ENCODE measurements at places on chromosomes 16 and 17.
A peak's percentile ranks its signal among the peaks of the same experiment; 100 is the strongest.

DNA sequence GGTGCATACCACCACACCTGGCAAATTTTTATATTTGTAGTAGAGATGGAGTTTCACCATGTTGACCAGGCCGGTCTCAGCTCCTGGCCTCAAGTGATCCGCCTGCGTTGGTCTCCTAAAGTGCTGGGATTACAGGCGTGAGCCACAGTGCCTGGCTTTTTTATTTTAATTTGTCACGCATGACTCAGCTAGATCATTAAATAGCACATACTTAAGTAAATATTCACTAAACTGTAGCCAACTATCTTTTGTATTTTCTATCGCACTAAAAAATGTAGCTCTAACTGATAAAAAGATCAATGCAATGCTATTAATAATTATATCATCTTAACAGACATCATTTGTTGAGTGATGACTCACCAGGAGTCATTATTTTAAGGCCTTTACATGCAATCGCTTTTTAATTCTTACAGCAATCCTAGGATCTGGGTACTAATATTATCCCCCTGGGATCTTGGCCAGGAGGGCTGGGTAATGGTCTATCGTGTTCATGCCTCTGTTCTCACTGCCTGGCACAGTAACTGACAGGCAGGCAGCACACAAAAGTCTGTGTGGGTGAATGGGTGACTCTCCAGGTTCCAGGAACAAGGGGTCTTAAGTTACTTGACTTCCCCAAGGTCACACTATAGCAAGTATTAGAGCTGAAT lies 693.5 kb upstream of the EEF2KMT start:
- DNase-seq: no peak

GRCh38 chr17:82321947-82322466 lies 4.6 kb upstream of the CD7 start:
- no peak for DNase-seq

DNA sequence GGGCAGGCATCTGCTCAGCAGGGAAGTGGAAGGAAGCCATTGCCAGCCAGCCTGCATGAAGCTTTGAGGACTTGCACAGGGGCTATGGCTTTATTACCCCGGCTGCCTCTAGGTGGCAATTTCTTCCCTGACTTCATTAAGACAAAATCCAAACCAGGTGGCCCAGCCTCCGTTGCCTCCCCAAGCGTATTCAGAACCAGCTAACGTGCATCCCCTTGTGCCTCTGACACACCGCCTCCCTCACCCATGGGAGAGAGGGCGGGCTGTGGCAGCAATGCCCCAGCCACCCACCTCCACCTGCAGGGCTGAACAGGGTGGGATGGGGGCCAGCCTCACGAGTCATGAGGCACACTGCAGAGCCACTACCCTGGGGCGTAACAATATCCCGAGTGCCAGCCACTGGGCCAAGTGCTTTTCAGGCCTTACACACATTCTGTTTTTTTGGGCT lies 6.8 kb downstream of the KIFC3 start:
- no peak for DNase-seq

GRCh38 chr17:20991276-20992037 lies 51.4 kb downstream of the USP22 start:
- DNase-seq: no peak

DNA sequence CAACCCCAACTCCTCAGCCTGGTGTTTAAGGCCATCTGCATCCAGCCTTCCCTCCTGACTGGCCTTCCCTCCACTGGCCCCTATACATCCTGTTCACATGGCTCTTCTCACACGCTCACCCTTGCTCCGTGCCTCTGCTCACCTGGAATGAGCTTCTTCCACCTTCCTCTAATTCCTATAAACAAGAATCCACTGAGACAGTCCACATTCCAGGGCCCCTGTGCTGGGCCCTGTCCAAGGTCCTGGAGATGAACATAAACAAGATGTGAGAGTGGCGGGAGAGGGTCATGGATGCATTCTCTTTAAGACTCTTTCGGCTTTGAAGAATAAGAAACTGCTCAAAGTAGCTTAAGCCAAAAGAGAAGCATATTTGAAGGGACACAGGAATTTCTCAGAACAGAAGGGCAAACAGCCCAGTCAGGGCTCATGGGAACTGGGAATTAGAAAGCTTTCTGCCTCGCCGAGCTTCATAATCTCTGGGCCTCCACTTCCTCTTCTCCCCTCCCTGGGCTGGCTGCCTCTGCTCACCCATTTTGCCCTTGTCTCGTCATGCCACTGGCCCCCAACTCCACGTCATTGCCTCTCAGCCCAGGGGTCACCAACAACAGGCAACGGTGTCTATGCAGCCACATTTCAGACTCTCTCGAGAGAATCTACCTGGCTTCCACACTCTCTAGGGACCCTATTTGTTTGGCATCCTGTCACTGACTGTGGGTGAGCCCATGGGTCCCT lies 13.5 kb downstream of the SPPL2C start:
- no peak for DNase-seq

- no peak for DNase-seq
Observed at GRCh38 chr17:27494192-27495091, 38.2 kb downstream of the KSR1 start.

GRCh38 chr16:19967963-19968362 lies 83.3 kb upstream of the GPRC5B start:
- DNase-seq: no peak

DNA sequence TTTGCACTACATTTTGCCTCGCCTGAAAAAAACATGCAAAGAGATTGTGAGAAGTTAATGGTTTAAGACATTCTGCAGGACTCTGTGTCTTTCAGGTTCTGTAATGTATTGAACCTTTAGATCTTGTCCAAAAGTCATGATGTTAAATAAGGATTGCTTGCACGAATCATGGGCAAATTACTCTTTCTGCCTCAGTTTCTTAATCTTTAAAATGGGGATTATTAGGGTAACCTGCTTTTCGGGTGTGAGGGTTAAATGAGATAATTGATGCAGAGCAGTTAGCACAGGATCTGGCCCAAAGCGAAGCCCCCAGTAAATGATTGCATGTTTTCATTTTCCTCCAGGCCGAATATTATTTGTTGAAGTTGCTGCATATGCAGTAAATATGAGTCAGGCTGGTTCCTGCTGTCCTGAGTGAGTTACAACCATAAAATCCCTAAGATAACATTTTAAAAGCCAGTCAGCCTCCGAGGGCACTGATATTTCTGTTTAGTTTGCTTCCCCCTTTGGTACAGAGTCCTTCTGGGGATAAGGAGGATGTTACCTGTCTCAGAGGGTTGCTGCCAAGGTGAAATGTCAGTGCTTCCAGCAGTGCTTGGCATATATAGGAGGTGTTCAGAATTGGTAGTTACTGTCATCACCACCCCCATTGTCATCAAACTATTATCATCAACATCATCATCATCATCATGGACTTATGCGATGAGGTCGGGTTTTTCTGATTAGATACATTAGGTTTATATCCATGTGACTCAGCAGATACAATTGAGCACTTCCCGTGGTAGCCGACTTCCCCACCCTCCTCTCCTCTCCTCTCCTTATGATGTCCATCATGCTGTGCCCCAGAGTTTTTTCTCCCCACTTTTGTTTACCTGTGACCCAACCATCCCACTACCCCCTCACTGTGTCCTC lies 20.6 kb upstream of the ARHGAP17 start:
- DNase-seq: no peak

GRCh38 chr16:52573365-52574299 lies 26.7 kb upstream of the TOX3 start:
- DNase-seq: no peak

DNA sequence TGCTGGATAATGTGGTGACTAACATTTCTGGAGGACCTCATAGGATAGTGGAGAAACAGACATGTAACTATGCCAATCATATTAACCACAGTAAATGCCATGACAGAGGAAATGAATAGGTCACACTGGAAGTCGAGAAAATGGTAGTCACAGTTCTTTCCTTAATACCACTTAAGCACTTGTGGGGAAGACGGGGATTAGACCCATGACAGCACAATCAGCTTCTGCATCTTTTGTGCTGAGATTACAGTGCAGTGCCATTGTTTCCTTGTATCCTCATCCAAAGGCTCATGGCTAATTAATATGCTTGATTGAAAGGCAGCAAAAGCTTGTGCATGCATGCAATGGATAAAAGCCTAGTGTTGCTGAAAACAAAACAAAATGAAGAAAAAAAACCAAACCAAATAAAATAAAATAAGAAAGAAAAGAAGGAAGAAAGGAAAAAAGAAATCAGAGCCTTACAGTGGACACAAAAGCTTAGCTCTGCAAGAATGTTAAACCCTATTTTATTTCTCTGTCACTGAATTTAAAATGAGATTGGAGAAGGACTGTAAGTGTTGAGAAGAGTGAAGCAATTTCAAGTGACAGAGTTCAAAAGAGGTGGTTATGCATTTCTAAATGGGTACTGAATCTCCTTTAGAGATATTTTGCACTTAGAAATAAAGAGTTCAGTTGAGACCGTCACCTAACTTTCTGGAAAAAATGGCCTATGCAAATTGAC lies 1011.9 kb downstream of the CDH8 start:
- DNase-seq: no peak

GRCh38 chr16:67935101-67935401 lies 1.6 kb downstream of the PSMB10 start:
- no peak for DNase-seq

DNA sequence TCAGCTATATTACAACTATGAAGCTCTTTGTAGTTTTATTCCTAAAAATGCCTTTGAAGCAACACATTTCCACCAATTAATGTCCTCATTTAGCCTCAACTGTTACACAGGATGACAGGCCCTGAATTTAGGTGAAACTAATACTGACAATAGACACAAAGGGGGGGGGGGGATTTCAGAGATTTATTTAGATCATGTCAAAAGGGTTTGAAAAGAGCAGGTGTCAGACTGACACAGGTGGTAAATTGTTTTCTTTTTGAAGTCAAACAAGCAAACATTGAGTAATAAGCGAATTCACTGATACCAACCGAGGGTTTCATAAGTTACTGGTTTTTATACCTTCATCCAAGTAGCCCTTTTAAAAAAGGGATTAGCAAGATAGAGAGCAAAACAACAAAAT lies 40.8 kb downstream of the KANSL1 start:
- no peak for DNase-seq

- DNase-seq: no peak
Observed at GRCh38 chr17:17696085-17696484, 14.8 kb downstream of the RAI1 start.

- no peak for DNase-seq
Observed at GRCh38 chr16:80150978-80151721, 389.6 kb upstream of the DYNLRB2 start.

- DNase-seq: no peak
Observed at GRCh38 chr16:1154291-1154886, 1.5 kb downstream of the CACNA1H start.

- no peak for DNase-seq
Observed at GRCh38 chr17:81167638-81168037, 1.6 kb upstream of the AATK start.

DNA sequence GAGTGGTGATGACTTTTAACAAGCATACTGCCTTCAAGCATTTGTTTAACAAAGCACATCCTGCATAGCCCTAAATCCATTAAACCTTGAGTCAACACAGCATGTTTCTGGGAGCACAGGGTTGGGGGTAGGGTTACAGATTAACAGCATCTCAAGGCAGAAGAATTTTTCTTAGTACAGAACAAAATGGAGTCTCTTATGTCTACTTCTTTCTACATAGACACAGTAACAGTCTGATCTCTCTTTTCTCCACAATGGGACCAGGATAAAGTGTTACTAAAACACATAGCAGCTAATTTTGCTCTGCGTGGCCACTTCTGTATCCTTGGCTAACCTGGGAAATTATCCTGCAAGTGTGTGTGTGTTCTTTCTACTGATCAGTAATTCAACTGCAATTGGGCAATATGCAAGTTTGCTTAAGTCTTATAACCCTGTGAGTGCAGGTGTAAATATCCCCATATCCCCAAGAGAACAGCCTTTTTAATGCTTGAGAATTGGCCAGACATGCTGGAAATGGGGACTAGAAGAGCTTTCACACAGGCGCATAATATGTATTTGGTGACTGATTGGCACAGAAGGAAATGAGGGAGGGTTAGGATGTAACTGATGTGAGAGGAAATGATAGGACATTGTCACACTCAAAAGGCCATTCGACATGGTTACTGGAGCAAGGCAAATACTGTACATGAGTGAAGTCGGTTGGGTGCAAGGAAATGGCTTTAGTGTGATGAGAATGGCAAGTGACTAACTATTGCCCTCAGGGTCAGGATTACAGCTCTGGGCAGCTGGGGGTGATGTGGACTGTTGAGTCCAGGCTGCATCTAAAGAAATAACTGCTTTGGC lies 10.8 kb upstream of the ANKS4B start:
- DNase-seq: no peak

DNA sequence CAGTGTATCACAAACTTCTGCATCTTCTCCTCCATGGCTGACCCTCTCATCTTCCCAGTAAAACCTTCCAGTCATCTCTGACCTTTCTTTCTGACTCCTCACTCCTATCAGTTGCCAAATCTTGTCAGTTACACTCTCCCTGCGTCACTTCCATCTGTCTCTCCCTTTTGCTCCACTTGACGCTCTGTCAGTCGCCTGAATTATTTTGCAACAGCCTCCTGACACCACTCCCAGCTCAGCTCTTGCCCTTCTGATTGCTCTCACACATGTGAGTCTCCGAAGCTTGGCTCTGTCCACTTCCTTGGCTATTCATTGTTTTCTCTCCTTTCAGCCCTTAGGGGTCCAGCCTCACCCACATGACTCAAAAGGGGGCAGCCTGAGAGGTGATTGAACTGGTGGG lies 27.7 kb downstream of the DHRS7C start:
- no peak for DNase-seq

- no peak for DNase-seq
Observed at GRCh38 chr17:8226536-8227237, 16.3 kb upstream of the AURKB start.

DNA sequence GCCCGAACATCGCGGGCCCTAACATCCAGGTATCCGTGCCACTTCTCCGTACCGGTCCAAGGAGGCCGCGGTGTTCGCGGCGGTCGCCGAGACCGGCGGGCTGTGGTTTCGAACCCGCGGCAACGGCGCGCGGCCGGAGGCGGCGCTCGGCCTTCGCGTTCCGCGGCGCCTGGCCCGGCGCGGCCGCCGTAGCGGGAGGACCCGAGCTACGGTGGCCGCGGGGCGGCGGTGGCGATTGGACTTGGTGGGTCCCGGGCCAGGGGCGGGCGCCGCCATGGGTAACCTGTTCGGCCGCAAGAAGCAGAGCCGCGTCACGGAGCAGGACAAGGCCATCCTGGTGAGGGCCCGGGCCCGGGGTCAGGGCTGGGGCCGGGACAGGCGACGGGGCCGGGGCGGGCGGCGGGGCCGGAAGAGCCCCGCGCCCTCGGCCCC lies at the start of gene CHMP6:
CHMP6 (plus strand) TSS at position 197 of the 432 bp plus-strand sequence; CDS start at position 275, 78 bp downstream.
- peak; percentile 21 for DNase-seq

- DNase-seq: no peak
Observed at GRCh38 chr16:1147027-1147426, 5.9 kb upstream of the CACNA1H start.

- DNase-seq: no peak
Observed at GRCh38 chr16:31002250-31002700, 8.2 kb downstream of the STX1B start.

DNA sequence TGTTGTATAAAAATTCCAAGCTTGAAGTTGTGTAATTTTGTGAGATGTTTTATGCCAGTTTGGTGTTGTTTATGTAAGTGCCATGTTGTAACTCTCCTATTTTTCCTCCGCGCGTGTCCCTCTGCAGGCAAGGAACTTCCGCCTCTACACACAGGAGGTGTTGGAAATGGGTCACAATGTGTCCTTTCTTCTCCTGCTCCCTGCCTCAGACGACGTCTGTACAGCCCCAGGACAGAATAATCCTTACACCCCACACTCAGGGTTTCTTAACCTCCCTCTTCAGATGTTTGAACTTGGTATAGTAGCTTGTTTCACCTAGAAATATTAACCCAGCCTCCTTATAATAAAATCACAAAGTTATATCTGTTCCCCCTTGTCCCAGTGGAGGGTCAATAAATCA lies 111.3 kb upstream of the NOG start:
- no peak for DNase-seq

Data from stimulated activated CD8-positive, alpha-beta memory T cell treated with anti-CD3 and anti-CD28 coated beads, Interleukin-4, amount 100 ng/mL, for 1 hour (primary cell).